Stimulated activated CD8-positive, alpha-beta memory T cell treated with anti-CD3 and anti-CD28 coated beads, Interleukin-4, amount 100 ng/mL, for 4 hours (primary cell): ENCODE measurements at places on chromosomes 1 and 21.

- no peak for DNase-seq
Measured at GRCh38 chr1:51520700-51521248, 1.7 kb upstream of the EPS15 start.

- no peak for DNase-seq
Measured at GRCh38 chr1:24640288-24640687, 2.8 kb upstream of the SRRM1 start.

DNA sequence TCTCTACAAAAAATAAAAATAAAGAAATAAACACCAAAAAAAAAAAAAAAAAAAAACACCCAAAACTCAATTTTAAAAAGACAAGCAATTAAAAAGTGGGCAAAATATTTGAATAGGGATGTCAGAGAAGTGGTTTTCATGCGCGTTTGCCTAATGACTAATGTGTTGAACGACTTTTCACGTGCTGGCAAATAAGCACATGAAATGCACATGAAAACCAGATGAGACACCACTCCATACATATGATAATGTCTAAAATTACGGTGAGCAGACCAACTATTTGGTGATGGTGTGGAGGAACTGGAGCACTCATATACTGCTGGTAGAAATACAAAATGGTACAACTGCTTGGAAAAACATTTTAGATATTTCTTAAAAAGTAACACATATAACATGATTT is 39.4 kb upstream of the UHMK1 start:
- no peak for DNase-seq

GRCh38 chr1:49364676-49365075 is 588.0 kb upstream of the BEND5 start:
- DNase-seq, result no peak

DNA sequence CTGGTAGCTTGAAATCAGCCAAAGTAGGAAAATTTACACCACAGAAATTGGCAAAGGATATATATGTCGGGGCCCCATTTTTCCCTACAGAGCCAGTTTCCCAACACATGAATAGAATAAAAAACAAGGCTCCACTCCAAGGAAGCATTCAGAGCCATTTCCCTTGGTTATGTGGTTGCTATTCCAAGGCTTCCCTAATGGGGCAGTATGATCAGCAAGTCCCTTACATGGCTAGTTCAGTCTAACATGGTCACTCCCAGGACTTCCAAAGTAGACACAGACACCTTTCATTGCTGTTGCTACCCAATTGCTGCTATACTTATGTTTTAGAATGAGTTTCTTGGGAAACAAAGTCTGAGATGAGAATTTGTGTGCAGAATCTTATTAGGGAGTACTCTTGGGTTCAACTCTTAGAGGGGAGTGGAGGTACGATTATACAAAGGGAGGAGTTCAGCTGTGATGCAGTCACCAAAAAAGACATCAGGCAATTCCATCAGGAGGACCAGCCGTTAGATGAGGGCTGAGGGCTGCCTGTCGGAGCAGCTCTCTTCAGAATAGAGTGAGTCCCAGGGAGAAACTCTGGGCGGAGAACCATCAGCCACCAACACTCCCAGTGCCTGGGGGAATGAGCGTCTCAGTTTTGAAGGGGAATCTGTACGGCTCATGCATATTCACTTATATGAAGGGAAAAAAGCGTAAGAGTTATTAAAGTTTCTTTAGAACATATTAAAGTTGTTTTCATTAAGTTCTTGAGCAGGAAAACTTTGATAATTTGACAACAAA is 92.9 kb downstream of the C21orf91 start:
- no peak for DNase-seq

- DNase-seq, result no peak
Measured at GRCh38 chr1:214396330-214396729, 115.4 kb downstream of the SMYD2 start.

- DNase-seq, result no peak
Measured at GRCh38 chr1:236869911-236870310, 74.8 kb downstream of the MTR start.

- DNase-seq, result no peak
Measured at GRCh38 chr1:56512724-56513494, 66.5 kb downstream of the PLPP3 start.

- DNase-seq, result no peak
Measured at GRCh38 chr1:15709226-15709625, 25.1 kb downstream of the PLEKHM2 start.

DNA sequence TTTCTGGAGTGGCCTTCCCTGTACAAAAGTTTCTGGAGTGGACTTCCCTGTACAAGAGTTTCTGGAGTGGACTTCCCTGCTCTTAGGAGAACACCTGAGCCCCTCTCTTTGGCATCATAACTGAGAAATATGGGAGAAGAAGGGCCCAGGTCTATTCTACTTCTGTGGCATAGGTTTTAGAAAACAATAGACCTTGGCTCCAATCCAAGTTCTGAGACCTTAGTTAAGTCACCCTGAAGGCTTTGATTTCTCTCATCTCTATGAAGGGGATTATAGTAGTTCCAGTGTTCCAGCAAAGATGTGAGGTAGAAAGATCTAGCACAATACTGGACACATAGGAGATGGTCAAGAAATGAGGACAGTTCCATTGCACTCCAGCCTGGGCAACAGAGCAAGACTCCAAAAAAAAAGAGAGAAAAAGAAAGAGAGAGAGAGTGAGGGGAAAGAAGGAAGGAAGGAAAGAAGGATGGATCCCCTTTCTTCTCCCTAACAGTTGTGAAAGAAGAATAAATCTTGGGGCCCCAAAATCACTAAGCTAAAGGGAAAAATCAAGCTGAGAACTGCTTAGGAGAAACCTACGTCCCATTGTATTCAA is 13.3 kb upstream of the EIF4G3 start:
- DNase-seq, result no peak

- no peak for DNase-seq
Measured at GRCh38 chr1:71509051-71509595, 428.3 kb upstream of the ZRANB2 start.
